ENCODE measurements at places on chromosomes 3 and 15.

- peak; percentile 79 for DNase-seq
Observed at GRCh38 chr3:8278448-8278847, 223.2 kb upstream of the LMCD1 start.

DNA sequence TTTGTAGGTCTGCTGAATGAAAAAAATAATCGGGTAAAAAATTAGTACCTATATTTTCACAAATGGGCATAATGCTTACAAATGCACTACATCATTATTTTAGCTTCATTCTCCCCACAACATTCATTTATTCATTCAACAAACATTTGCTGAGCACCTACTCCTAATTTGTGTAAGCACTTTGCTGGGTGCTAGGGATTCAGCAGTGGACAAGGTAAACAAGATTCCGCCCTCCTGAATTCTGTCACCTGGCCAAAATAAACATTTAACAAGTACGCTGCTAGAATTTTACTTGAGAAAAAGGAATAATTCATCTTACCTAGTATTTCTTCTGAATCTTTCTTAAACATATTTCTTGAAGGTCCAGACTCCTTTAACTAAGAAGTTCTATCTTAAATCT lies 72.1 kb downstream of the TIGIT start:
- no peak for DNase-seq

DNA sequence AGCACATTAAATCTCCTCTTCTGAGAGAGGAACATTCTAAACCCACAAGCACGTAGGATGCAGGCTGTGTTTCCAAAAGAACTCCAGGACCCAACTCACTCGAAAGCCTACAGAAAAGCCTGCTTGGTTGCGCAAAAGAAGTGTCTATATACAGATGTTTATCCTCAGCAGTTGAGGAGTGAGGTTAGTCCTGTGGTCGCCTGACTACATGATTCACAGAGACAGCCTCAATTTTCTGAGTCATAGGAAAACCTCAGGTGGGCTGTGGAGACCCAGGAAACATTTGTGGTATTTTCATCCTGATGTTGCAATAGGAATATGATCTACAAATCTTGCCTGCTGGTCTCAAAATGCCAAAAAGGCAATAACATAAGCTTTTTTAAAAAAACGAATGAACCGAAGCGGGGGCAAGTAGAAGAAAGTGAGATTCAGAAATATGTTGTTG lies 183.8 kb upstream of the THRB start:
- peak; percentile 99 for DNase-seq

DNA sequence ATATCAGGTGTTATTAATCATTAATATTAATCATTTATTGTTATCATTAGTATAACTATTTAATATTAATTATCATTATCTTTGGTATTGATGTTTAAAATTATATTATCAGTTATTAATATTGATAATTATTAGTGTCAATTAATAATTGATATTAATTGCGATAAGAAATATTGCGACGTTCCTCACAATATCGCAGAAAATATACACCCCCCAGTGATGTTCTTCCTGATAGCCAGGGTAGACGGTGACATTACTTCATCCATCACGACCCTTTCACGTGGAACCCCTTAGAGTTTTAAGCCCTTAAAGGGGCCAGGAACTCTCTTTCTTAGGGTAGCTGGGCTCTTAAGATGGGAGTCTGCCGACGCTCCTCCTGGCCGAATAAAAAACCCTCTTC lies 98.6 kb upstream of the OSBPL11 start:
- no peak for DNase-seq

DNA sequence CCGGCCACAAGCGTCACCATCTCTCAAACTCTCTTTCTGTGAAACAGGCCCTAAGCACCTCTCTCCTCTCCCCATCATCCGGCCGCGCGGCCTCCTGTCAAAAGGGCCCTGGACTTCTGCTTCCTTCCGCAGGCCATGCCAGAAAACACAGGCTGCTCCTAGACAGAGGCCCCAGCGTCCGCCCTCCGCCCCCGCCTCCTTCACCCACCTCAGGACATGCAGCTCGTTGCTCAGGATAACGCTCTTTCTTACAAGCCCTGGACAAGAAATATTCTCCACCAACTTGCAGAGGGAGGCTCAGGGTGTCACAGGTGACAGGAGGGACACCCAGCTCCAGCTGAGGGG lies 212.0 kb downstream of the XXYLT1 start:
- no peak for DNase-seq

DNA sequence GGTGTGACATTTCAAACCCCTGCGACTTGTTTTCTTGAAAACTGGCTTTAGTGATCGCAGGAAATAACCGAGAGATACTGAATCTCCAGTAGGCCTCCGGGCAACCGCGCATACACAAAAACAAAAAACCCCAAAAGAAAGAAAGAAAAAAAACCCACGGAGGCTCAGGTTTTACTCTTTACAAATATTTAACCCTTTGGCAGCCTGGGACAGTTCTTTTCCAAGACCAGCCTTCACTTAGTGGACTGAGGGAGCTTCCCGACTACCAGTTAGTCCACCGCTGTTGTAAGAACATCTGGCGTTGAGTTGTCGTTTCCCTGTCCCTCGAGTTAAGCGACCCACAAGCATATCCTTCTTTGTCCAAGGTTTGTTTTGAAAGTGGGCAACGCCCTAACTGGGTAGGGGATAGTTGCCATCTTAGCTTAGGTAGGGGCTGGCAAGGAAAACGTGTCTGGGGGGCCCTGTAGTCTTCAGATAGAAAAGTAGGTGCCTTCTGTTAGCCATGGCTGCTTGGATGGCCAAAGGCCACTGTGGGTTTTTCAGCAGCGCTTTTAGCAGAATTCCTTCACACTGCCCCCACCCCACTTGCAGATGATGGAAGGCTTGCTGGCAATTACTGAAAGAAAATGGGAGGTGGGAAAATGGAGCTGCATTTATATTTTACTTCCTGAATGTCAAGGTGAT lies 6.9 kb downstream of the ISL2 start:
- no peak for DNase-seq

DNA sequence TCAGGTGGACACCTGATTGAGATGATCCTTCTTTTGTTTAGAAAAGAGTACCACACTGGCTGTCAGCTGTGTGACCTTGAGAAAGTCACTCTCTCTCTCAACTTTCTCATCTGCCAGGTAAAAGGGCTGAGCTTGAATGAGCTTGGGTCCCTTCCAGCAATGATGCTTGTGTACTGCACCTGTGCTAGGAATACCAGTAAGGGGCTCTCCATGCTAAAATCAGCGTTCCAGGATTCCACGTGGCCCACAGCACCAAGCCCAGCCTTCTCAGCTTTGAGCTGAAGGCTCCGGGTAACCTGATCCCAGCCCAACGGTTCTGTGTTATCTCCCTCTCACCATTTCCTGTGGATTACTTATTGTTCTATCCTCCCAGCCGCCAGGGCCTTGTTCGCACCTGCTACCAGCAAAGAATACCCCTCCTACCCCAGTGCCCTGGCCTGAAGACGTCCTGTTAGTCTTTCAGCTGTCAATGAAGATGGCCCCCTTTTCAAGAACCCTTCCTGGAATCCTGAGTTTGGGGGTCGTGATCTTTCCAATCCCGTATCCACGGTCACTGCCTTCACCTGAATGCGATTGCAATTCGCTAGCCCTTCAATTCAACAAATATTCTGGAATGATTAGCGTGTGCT lies 54.2 kb upstream of the CGNL1 start:
- no peak for DNase-seq

DNA sequence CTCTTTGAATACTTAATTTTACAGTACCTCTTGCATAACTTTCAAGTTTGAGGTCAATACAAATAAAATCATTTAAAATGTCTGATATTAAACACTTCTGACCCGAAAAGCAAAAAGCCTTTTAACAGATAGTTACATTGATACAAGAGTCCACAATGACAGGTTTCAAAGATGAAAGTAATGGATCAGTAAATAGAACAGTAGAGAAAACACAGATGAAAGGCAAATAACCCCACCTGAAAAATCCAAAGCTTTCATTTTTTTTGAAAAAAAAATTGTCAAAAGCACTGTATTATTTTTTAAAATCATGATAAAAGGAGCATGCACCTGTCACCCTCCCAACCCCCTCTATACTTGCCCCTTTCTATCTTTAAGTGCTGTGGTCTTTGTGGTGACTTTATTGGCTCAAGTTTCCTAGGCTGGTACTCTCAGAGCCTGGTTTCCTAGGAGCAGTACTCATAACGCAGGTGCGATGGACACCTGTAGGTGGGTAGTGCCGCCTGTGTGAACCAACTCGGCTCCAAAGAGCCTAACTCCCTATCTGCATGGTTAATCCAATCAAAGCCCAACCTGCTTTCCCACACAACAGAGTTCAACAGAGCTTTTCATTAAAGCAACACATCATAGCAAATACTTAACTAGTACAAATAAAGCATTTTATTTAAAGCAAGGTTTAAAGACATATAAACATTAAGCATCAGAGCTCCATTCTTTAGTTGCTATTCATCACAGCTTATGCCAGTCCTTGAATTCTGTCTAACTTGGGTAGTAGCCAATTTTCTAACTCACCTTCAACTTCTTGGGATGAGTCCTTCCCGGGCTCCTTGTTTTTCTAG lies 32.2 kb downstream of the LIPC start:
- DNase-seq, result no peak
